ENCODE measurements at places on chromosomes 12 and 14.
A peak's percentile ranks its signal among the peaks of the same experiment; 100 is the strongest.

GRCh38 chr12:119202544-119202943, 23.8 kb downstream of the HSPB8 start:
- DNase-seq, result no peak

GRCh38 chr12:125685915-125686314, 620.7 kb downstream of the AACS start:
- no peak for DNase-seq

DNA sequence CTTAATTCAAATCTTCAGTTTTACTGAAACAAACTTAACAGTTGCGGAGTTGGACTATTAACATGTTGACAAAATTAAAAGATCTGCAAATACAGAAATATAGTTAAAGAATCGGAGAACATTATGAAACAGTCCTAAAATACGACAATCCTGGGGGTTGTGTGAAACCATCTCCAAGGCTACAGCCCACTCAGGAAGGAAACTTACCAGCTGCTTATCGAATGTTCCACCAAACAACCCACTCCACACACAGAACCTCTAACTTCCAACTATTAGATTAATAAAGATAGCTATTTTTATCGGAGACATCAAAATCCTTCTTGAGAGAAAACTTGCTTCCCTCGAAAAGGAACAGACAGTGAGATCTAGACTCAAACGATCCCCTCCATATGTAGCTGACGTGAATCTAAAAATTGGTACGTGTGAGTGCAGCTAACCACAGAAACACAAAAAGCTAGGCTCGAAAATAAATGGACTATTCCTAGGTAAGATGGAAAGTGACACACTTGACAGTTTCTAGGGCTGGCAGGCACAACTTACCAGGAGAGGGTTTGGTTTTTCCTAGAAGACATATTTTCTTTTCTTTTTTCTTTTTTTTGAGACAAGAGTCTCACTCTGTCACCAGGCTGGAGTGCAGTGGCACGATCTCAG, 12.9 kb downstream of the VPS37B start:
- no peak for DNase-seq

- no peak for DNase-seq
Observed at GRCh38 chr12:132285991-132286681, 43.3 kb downstream of the GALNT9 start.

GRCh38 chr14:70640938-70641547, 673 bp upstream of the TTC9 start:
- DNase-seq, result peak; percentile 24

DNA sequence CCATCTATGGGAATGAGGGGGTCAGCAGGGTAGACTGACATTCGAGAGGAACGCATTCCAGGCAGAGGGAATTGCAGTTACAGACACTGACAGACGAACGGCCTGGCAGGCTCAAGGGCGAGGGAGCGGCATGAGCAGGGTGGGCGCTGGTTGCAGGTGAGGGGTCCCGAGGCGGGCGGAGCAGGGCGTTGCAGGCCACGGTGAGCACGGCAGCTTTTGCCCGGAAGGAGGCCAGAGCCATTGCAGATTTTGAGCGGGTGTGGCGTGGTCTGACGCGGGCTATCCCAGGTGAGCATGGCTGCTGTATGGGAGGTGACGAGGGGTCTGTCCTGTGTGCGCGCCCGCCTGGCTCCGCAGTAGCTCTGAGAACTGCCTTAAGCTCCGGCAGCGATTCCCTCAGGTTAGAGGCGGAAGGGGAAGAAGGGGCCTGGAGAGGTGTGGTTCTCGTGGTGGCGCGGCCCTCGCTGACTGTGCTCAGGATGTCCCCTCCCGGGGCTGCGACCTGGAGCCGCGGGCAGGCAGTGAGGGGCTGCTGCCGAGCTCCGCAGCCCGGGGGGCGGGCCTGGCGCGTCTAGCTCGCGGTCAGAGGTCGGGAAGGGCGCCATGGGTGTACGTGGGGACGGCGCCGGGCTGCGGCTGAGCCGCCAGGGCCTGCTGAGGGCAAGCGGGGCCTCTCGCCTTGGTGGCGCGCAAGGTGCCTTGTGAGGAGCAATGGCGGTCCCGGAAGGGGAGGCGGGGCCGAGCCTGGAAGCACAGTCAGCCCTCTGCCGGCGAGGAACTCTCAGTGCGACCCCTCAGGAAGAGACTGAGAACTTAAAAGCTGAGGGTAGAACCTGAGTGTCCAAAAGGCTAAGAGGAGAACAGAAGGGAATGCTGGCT, 177.1 kb downstream of the CACNA1C start:
- DNase-seq, result no peak

- peak; percentile 79 for DNase-seq
Observed at GRCh38 chr14:68691031-68691791, 101.7 kb downstream of the ZFP36L1 start.

DNA sequence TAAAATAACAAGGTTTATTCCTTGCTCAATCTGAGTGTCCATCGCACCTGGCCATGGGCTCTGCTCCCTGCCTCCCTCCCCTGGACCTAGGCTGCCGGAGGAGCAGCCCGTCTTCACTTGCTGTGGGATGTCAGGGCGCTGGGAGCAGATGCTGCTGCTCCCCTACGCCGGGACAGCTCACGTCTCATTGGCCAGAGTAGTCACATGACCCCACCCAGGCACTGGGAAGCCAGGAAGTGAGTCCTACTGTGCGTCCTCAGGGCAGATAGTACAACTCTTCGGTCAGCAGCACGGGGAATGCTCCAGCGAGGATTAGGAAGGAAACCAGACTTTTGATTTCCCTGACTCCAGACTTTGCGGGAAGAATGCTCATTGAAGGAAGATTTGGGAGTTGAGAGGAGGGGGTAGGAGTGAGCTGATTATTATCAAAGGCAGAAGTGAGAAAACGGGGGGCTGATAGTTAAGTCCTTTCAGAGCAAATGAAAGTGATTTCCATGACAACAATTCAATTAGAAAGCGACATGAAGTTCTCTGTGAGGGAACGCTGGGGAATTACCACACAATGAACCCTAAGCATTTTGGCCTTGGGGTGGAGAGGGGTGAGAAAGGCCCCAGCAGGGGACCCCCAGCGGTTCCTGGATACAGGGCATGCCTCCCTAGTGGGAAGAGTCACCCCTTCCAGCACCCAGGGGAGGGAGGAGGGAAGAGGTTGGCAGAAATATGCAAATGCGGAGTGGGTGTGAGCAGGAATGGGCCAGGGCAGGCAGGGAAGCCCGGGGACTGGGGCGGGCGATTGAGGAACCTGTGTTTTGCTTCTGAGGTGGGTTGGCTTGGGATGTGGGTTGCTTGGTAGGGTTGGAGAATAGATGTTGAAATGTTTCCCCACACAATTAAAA, 215.5 kb downstream of the AACS start:
- peak; percentile 32 for DNase-seq

GRCh38 chr12:132449565-132450417, 40.2 kb upstream of the FBRSL1 start:
- DNase-seq, result no peak

DNA sequence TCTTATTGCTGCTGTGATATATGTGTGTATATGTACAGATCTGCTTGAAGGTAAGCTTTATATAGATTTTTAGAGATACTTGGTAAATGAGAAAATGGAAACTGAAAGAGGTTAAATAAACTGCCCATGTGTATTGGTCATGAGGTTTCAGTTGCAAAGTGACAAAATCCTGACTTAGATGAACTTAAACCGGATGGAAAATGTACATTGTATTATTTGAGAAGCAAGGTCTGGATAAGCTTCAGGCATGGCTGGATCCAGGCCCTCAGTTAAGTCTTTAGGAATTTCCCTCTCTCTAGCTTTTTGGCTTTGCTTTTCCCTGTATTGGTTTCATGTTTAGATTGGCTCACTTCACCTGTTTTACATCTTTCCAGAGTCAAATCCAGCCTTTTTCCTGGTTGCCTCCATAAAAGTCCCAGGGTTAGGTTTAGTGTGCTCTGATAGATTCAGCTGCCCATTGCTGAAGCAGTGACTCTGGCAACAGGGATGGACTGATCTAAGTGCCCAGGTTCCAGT, 21.0 kb upstream of the MAP1LC3B2 start:
- no peak for DNase-seq

DNA sequence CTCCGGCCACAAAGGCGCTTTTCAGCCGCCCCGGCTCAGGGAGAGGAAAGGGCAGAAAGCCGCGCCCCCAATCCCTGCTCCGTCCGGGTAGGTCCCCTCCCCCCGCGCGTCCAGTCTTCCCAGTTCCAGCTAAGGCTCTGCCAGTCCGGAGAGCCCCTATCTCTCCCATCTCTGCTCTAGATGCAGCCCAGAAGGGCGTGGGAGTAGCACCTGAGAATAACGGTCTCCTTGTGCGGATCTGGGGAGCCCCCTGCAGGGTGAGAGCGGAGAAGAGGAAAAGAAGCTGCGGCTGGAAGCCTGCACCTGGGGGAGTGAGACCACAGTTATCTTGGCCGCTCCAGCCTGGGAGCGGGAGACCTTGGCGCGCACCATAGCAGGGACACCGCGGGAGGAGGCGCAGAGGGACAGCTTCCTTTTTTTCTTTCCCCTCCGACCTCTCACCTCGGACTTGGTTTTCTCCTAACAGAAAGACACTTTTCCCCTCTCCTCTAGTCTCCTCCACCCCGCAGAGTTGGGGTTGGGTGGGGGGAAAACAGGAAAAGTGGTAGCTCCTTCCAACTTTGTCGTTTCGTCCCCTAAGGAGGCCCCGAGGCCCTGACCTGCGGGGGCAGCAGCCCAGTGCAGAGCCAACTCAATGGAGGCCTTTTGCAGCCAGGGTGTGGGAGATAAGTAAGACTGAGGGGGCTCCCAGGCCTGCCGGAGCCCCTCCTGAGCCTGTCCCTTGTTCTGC, 2.4 kb downstream of the DHH start:
- DNase-seq, result peak; percentile 75

DNA sequence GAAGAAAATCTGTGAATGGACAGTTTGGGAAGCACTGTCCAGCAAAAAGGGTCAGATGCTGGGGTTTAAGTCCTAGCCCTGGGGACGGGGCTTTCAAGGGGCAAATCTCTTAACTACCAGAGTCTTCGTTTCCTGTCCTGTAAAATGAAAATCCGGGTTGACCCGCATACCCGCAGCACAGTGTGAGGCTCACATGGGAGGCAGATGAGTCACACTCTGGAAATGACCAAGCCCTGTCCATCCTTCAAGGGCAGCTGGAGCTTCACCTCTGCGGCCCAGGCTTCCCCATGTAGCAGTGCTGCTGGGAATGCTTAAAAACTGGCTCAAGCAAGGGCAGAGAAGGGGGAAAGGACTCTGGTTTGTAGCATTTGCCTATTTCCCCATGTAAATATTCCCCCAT, 19.0 kb downstream of the FAM181A start:
- no peak for DNase-seq

DNA sequence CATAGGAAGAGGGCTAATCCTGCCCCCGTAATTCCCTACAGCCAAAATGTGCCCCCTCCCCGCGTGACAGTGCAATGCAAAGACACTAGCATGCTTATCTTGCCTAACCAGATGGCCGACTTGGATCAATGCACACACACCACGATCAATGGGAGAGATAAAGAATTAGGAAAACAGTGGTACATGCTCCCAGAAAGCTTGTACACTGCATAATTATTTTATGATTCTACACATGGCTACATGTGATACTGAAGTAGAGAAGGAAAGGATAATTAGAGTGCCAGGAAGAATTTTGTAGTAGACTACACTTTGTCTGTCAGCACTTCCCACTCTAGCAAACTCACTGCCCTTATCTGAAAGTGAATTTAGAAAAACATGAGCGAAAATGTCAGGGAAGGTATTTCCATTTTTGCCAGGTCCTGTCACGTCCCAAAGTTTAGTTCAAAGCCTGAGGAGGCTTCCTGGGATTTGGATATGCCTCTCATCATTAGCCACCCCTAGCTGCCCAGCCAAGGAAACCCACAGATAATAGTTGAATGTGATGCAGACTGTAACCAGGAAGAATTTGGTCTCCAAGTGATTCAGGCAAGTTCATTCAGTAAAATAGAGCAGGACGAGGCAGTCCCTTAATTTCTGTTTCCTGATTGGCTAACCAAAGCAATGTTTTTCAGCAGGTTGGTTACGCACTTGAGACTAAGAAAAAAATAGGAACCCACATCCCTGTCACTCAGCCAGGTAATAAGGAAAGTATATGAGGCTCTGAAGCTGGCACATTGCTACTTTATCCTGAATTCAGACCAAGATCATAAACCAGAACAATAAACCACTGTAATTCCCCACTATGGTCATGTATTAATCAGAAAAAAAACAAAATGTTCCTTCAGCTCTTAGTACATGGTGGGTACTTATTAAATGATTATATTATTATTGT, 199.6 kb upstream of the OTX2 start:
- no peak for DNase-seq

DNA sequence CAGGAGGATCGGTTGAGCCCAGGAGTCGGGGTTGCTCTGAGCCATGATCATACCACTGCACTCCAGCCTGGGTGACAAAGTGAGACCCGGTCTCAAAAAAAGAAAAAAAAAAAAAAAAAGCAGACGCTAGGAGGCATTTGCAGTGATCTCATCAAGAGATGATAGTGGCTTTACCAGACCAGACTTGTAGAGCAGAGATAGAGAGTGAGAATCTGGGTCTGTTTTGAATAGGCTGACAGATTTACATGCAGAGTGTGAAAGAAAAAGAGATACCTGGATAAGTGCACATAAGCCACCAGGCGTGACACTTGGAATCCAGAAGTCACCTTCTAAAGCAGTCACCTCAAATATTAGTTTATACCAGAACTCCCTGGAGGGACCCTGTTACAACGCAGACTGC, 21.1 kb upstream of the FLRT2 start:
- no peak for DNase-seq

All from neuronal stem cell (in vitro differentiated cells).